ENCODE measurements at places on chromosomes 11 and 22. TPM values are rescaled to one million over a fixed set of nuclear protein-coding genes. Genes with fewer than 3 reads are reported as not detected.

RIC3 gene
- polyA plus RNA-seq: 55.7 TPM

GRCh38 chr11:60950933-60951605, 907 bp downstream of the SLC15A3 start:
- peak overlapping the region; percentile 81 for H3K27ac ChIP-seq
- no peak for DNase-seq
- H3K27me3 ChIP-seq: peaks cover 31% of the 10 kb centered on the region
- H3K36me3 ChIP-seq: no peaks in the 10 kb centered on the region

DNA sequence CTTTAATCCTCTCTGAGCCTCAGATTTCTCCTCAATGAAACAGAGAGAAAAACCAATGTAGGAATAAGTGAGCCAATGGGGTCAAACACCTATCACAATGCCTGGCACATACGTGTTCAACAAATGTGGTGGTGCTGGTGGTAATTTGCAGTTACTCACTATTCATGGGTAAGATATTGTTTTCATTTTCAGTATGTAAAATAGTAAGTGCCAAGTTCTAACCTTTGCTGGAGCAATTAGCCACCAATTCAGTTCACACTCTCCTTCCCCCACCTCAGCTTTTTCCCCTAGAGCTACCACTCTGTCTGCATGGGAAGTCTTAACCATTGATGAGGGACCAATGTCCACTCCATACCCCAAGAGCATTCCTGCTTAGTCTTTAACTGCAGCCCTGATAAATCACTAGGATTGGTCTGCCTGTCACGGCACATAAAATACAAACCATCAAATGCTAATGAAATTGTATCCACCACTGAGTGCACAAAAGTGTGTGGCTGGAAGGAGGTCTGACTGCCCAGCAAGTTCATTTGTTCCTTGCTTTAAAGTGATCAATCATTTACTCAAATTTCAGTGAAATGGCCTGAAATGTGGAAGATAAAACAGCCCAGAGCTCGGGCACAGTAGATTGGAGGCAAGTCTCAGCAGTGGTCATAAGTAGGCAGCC, 187.4 kb upstream of the API5 start:
- H3K27me3 ChIP-seq: no peaks in the 10 kb centered on the region
- H3K4me1 ChIP-seq: no peaks in the 10 kb centered on the region
- H3K27ac ChIP-seq: no peak overlapping the region
- H3K4me3 ChIP-seq: no peak overlapping the region

SCGB1D2 gene
- not detected for polyA plus RNA-seq

GRCh38 chr11:73463359-73463758, 87.2 kb downstream of the RELT start:
- no peaks in the 10 kb centered on the region for H3K4me1 ChIP-seq
- no peaks in the 10 kb centered on the region for H3K36me3 ChIP-seq
- H3K27me3 ChIP-seq: no peaks in the 10 kb centered on the region
- DNase-seq: no peak
- no peak overlapping the region for H3K27ac ChIP-seq

- no peak overlapping the region for H3K27ac ChIP-seq
- no peaks in the 10 kb centered on the region for H3K27me3 ChIP-seq
- no peak overlapping the region for H3K4me3 ChIP-seq
- peaks cover 14% of the 10 kb centered on the region for H3K4me1 ChIP-seq
- DNase-seq: no peak
These were observed 597.5 kb downstream of the BRD1 start for GRCh38 chr22:49230194-49230577.

ARFGAP2 gene
- polyA plus RNA-seq: 96.5 TPM

MAP6 gene
- 190 TPM for polyA plus RNA-seq

DNA sequence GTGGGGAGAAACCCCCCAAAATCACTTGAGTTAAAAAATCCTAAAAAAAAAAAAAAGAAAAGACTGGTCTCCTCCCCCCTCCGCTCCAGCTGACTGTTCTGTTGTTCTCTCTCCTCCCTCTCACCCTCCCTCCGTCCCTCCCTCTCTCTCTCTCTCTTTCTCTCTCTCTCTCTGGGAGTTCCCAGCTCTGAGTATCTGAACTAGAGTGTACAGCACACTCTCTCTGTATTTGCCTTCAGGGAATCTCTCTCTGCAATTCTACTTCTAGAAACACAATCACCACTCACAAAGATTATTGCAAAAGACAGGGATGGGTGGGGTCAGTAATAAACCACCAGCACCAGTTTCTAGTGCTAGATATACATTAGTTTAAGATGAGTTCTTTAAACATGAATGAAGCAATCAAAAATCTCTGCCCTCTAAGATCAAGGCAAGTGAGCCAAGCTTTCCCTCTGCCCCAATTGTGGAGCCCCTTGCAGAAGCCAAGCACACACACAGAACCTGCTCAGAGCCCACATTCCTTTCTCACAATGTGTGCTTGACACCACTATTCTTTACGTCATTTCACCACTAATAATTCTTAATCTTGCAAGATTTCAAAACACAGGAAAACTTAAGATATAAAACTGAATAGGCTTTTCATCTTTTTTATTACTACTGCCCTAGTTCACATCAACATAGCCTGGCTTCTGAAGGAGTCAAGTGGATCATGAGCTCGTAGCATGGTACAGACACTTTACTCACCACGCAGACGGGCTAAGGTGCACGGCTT, 133.5 kb downstream of the RBFOX2 start:
- peak overlapping the region; percentile 4 for H3K4me3 ChIP-seq
- no peaks in the 10 kb centered on the region for H3K27me3 ChIP-seq
- peak overlapping the region; percentile 70 for H3K27ac ChIP-seq
- peak; percentile 77 for DNase-seq
- peaks cover 14% of the 10 kb centered on the region for H3K4me1 ChIP-seq
- H3K36me3 ChIP-seq: no peaks in the 10 kb centered on the region

TRPC6 gene
- polyA plus RNA-seq: 3.8 TPM

DNA sequence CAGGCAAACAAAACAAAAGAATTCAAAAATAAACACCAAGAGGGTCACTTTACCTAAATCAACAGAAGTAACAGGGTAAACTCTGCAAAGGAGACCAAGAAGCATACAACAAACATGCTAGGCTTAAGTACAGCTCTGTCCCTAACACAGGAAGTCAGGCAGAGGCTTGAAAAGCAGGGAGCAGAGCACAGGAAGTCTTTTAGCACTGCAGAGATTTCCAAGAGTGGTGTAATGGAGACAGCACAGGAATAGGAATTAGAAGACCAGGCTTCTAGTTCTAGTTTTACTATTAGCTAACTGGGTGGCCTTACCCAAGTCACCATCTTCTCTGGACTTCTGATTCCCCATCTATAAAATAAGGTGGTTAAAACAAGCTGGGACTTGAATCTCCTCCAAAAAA, 1.9 kb downstream of the RBFOX2 start:
- H3K27me3 ChIP-seq: no peaks in the 10 kb centered on the region
- peaks cover 8% of the 10 kb centered on the region for H3K4me1 ChIP-seq
- DNase-seq: no peak

DNA sequence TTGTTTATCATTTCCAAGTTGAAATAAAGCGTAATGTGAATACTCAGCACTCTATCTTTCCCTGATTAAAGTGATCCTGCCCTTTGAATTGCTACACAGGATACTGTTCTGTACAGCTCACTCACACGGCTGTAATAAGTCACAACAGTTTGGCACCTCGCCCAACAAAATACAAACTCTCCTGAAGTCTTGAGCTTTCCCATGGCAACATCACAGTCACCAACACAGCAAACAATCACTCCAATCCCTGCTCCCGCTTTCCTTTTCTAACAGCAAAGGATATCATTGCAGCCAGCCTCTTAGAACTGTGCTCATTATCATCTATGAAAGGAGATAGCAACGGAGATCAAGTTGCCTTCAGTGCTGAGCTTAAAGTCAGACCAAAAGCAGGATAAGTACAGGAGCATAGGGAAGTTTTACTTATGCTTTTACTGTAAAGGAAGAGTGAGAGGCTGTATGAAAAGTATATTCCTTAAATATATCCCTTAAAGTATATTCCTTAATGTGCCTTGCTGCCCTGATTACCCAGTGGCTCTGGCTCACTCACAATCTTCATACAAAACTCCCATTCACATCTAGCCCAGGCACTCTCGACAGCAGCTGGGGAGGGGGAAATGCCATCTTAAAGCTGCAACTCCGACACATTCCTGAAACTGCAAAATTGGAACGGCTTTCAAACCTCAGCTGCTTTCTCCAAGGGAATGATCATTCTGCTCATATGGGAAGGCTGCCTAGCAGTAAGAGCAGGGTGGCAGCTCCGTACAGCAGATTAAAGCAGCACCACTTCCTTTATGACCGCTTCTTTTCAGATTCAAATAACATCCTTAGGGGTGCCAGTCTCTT, 35.8 kb downstream of the MAML2 start:
- peak overlapping the region; percentile 14 for H3K4me3 ChIP-seq
- no peaks in the 10 kb centered on the region for H3K27me3 ChIP-seq
- H3K36me3 ChIP-seq: no peaks in the 10 kb centered on the region
- H3K4me1 ChIP-seq: peaks cover 17% of the 10 kb centered on the region

DNA sequence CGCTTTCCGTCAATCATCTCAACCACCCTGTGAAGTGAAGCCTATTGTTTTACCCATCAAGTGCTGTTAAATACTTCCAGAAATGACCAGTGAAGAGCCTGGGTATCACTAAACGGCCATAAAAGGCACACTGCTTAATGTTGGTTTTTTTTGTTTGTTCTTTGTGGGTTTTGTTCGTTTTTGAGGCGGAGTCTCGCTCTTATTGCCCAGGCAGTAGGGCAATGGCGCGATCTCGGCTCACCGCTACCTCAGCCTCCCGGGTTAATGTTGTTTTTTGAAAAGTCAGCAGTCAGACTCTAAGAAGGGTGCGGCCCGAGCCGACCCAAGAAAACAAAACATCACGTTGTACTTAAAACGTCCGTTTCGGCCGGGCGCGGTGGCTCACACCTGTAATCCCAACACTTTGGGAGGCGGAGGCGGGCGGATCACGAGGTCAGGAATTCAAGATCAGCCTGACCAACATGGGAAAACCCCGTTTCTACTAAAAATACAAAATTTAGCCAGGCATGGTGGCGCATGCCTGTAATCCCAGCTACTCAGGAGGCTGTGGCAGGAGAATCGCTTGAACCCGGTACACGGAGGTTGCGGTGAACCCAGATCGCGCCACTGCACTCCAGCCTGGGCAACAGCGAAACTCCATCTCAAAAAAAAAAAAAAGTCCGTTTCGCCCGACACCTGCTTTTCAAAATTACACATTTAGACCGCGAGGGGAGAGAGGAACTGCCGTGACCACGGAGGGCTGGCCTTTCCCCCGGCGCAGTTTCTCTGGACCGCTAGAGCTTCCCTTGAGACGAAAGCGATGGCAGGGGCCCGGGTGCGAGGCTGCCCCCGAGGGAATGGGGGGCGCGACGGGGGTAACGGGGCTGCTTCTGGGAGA, 714 bp downstream of the CD59 start:
- H3K27ac ChIP-seq: peak overlapping the region; percentile 85
- no peaks in the 10 kb centered on the region for H3K27me3 ChIP-seq
- peak; percentile 58 for DNase-seq
- no peaks in the 10 kb centered on the region for H3K36me3 ChIP-seq
- peak overlapping the region; percentile 89 for H3K4me3 ChIP-seq

- H3K4me3 ChIP-seq: no peak overlapping the region
- H3K27me3 ChIP-seq: no peaks in the 10 kb centered on the region
- peaks cover 14% of the 10 kb centered on the region for H3K36me3 ChIP-seq
- no peak for DNase-seq
These were observed 23.8 kb downstream of the YDJC start for GRCh38 chr22:21605887-21606564.

LRRC10B gene
- polyA plus RNA-seq: 11.8 TPM

HBB gene
- 148 TPM for polyA plus RNA-seq

DNA sequence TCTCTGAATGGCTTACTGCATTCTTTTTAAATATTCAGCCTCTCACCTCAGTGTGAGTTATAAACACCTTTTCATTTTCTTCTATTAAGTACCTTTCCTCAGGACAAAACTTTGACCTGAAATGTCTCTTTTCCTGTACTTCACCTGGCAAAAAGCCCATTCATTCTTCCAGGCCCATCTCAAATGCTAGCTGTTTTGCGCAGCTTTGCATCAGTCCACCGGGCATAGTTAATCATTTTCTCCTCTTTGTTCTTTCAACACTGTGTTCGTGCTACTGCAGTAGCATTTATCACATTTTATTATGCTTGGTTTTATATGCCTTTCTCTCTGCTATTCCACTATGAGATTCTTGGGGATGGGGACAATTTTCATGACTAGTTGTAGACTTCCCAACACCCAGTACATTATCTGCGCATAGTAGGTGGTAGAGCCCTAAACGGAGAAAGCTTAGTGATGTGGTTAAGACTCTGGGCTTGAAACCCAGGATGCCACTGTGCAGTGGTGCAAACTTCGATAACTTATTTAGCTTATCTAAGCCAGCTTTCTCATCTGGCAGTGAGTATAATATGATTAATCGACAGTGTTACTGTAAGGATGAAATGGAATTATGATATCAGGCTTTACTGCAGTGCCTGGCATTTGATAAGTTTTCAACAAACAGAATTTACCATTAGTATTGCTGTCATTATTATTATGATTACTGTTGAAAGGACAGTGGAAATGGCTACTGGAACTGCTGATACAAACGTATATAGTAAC, 695.7 kb downstream of the NELL1 start:
- H3K27ac ChIP-seq: no peak overlapping the region
- H3K27me3 ChIP-seq: no peaks in the 10 kb centered on the region
- H3K4me1 ChIP-seq: no peaks in the 10 kb centered on the region
- H3K4me3 ChIP-seq: no peak overlapping the region
- no peaks in the 10 kb centered on the region for H3K36me3 ChIP-seq

- peaks cover 20% of the 10 kb centered on the region for H3K36me3 ChIP-seq
- H3K4me1 ChIP-seq: no peaks in the 10 kb centered on the region
- DNase-seq: no peak
- H3K27me3 ChIP-seq: no peaks in the 10 kb centered on the region
These were observed 78.4 kb downstream of the C2CD3 start for GRCh38 chr11:74092425-74092824.

DNA sequence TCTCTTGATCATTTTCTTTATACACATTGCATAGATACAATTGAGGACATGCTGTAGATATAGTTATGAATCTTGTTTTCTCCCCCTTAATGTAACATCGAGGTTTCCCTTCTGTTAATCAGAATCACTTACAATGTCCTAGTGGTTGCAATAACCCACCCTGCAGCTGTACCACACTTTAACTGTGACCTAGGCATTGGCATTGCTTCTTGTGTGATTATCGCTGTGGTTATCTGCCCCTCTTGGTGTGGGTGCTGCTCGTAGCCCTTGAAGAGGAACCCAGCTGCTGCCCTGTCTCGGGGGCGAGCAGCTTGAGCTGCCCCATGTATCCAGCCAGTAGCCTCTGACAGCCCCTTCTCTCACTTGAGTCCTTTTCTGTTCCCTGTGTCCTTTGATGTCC, 1.5 kb downstream of the DGAT2 start:
- DNase-seq: no peak
- no peak overlapping the region for H3K27ac ChIP-seq
- H3K36me3 ChIP-seq: no peaks in the 10 kb centered on the region
- H3K4me1 ChIP-seq: peaks cover 13% of the 10 kb centered on the region
- H3K27me3 ChIP-seq: peaks cover 24% of the 10 kb centered on the region

- no peak overlapping the region for H3K4me3 ChIP-seq
- H3K4me1 ChIP-seq: no peaks in the 10 kb centered on the region
- no peak for DNase-seq
- no peaks in the 10 kb centered on the region for H3K36me3 ChIP-seq
These were observed 170.3 kb downstream of the KIRREL3 start for GRCh38 chr11:126830216-126830806.

SULT4A1 gene
- polyA plus RNA-seq: 86.7 TPM

Measured in spinal cord (tissue), 10 donors.